ENCODE measurements at places on chromosomes 12 and 14.

GRCh38 chr14:72600551-72601330, 293.2 kb downstream of the DPF3 start:
- no peak for DNase-seq

DNA sequence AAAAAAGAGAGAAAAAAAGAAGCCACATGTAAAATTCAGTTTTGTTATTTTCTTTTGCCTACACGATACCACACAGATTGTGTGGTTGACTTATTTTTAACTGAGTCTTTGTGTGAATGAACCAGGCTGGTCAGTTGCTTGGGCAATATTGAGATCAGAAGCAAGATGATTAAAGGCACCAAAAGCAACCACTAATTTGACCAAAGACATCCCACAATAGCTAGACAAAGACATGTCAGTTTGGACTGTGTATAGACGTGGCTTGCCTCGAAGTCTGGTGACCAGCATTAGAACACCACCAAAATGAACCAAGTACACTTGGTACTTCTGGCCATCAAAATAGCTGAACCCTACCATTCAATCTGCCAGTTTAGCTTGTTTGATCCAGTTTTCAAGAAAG, 340.6 kb upstream of the TBX3 start:
- no peak for DNase-seq

DNA sequence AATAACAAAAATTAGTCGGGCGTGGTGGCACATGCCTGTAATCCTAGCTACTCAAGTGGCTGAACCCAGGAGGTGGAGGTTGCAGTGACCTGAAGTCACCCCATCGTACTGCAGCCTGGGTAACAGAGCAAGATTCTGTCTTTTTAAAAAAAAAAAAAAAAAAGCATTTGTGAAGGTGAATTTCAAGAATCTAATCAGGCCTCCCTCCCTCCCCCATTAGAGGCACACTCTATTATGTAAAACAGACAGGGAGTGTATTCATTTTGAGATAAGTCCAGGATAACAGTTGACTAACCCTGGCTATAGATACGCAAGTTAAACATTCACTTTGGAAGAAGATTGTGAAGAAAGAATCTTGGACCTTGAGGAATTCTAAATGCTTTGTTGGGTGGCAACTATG, 2.9 kb downstream of the RESF1 start:
- no peak for DNase-seq

DNA sequence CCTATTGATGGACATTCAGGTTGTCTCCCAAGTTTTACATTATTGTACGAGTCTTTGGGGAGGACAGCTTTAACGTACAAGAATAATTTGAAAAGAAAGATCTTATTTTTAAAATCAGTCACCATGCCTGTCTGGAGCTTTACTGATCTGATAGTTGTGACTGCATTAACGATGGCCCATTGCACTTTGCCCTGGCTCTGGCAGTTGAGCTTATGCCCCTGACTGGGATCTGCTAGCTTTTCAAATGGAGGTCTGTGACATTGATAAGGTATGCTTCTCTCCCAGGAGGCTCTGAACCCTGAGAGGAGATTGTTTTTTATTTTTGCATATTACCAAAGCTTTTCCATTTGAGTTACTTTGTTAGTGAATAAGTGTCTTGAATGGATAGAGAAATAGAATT, 17.9 kb upstream of the RAB3IP start:
- DNase-seq: no peak

DNA sequence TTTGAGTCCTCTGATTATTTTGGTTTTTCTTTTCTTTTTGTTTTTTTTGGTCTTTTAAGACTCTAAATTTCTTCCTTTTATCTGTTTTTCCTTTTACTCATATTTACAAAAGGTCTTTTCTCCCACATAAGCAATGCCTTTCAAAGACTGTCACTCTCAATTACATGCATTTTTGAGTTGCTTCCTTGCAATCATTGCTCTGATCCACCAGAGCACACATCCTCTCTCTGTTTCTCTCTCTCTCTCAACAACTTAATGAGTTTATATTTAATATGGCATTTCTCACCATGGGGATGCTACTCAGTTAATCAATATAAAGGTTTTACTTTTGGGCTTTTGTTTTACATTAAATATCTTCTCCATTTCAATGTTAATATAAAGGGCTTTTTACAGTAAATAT, 62.7 kb upstream of the OR10AD1 start:
- DNase-seq: no peak

Measured in substantia nigra (tissue), 51 donors.